ENCODE measurements at places on chromosomes 1 and 21.

DNA sequence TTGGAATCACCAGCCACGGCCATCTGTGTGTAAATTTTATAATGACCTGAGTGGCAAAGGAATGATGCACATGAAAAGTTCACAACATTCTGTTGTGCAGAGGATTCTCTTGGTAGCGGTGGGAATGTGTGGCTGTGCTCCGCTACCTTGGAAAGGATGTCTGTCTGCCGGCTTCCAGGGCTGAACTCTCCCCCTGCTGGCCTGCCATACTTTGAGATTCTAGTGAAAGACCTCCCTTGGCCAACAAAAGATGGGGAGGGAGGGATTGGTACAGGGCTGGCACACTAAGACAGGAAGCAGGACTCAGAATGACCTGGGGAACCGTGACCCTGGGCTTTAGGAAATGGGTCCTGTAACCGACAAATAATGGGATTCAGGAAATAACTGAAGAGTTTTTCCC is 194.5 kb upstream of the PLD5 start:
- no peak for DNase-seq

GRCh38 chr1:26733982-26734381 is 38.2 kb downstream of the ARID1A start:
- DNase-seq, result no peak

DNA sequence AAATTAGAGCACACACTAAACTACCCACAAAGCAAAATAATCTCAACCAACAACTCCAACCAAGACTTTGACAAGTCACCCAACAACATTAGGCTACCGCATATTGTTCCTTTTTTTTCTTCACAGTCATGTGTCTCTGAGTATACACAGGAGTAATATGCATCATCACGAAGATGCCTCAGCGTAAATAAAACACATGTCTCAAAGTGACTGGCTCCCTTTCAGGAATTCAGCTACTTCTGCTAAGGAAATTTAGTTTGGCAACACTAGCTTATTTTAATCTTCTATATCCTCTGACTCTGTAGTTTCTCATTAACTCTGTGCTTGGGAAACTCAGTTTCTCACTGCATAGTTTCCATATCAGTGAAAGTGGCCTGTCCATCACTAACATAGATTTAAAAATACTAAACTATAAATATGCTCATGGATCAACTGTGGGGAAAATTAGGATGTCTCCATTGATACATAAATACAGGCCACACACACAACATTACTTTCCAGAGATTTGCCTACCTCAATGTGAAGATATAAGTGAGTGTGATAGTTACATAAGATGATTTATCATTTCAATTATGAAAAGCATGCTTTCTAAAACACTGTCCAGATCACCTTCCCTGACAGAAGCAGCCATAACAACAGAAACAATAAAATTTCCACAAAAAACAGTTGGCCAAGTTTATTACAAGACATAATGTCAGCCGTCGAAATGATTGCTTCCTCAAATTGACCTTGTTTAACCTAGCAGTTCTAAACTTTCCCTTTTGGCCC is 113.2 kb downstream of the PTGER3 start:
- no peak for DNase-seq

DNA sequence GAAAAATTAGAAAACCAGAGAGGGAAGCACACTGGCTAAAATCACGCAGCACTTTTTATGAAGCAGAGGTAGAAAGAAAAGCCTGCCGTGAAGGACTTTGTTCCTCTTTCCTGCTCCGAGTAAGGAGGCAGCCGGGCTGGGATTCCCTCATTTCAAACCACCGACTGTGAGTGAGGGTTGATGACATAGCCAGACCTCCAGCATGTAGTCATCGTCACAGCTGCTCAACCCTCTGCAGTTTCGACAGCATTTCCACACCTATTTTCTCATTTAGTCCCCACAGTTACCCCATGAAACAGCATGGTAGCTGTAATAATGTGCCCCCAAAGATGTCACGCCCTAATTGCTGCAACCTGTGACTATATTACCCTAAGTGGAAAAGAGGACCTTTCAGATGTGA is 35.3 kb downstream of the FCRL5 start:
- no peak for DNase-seq

- no peak for DNase-seq
Observed at GRCh38 chr1:65470766-65471165, 50.3 kb downstream of the LEPR start.

GRCh38 chr21:28473530-28474220 is 519.0 kb downstream of the LTN1 start:
- no peak for DNase-seq

GRCh38 chr1:151860504-151861187 is 7.1 kb upstream of the THEM5 start:
- no peak for DNase-seq

DNA sequence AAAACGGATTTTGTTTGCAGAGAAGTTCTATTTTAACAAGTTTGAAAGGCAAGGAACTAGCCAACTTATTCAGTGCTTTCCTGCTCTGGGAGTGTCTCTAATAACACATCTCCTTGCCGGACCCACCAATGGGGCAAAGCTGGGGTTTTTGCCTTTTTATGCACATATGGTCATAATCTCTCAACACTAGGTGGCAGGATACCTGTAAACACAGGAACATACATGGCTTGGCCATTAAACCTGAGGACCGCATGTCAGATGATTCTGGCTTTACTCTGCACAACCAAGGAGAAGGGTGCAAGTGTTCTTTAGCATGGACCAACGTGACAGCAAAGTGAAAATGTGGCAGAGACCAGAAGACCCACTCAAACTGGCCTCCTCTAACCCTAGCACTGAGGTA is 4.9 kb downstream of the TMEM9 start:
- DNase-seq, result no peak

DNA sequence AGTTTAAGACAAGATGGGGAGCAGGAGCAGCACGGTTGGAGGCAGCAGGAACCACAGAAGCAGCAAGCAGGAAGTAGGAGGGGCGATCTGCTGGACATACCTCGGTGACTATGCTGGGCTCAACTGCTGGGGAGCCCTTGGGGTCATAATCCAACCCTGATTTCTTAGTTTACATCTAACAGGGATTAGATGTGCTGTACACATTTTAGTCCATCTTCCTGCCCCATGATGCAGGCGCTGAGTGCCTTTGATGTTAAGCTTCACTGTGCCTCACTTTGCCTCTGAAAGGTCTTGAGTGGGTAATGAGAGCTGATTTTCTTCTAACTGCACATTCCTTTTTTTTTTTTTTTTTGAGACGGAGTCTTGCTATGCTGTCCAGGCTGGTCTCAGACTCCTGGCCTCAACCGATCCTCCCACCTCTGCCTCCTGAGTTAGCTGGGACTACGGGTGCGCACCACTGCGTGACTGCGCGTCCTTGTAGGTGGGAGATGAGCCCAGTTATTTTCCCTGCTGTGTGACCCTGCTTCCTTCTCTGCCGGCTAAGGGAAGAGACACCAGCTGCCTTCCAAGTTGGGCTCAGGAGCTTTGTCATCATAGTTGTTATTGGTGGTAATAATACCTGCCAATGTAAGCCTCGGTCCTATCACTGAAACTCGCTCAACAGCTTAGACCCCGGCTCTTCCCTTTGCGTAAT is 1.1 kb upstream of the RCAN3 start:
- DNase-seq, result no peak

GRCh38 chr1:6461051-6461530 is 4.9 kb downstream of the TNFRSF25 start:
- DNase-seq, result no peak

DNA sequence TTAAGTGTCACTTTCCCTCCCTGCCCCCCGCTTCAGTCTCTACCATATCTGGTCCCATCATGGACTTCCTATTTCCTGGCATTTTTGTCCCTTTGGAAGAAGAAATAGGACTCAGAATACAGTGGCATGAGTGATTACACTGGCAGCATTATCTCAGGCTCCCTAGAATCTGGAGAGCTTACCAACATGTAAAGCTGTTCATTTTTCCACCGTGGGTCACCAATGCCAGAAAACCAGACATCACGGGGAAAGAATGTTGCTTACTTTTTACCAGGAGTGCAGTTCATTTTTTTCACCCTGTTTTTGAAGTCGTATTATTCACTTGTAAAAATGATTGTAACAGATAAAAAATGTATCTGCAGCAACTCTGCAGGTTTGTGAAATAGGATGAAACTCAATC is 44.8 kb downstream of the BACH1 start:
- DNase-seq, result no peak

Data from stimulated activated CD4-positive, alpha-beta T cell treated with anti-CD3 and anti-CD28 coated beads, Interleukin-15, amount 100 ng/mL, for 1 hour (primary cell).